ENCODE measurements at places on chromosomes 13 and 19. TPM values are rescaled to one million over a fixed set of nuclear protein-coding genes. Genes with fewer than 3 reads are reported as not detected.

- DNase-seq, result no peak
These were observed 6.9 kb downstream of the NPHS1 start for GRCh38 chr19:35845215-35846037.

GRCh38 chr13:93227280-93227877, 772 bp downstream of the GPC6 start:
- DNase-seq, result no peak

CFAP97D2 gene
- not detected for total RNA-seq

DNA sequence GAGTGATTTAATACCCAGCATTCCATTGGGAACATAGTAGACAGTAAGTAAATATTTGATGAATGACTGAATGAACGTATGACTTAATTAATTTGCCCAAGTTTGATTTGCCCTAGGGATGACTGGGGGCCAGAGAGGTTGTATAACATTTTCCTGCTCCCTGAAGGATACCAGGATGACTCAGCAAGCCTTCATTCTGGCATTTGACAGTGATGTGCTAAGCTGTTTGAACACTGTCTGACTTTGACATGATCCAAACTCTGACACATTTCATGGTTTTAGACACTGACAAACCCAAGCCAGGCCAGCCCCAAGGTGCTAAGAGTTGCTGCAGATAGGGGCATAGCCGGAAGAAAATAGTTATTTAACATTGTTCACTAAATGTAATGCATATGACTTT, 53.4 kb upstream of the KLF12 start:
- DNase-seq, result no peak

ZNF99 gene
- under 0.01 TPM for total RNA-seq

LRRC63 gene
- total RNA-seq, result not detected

DNA sequence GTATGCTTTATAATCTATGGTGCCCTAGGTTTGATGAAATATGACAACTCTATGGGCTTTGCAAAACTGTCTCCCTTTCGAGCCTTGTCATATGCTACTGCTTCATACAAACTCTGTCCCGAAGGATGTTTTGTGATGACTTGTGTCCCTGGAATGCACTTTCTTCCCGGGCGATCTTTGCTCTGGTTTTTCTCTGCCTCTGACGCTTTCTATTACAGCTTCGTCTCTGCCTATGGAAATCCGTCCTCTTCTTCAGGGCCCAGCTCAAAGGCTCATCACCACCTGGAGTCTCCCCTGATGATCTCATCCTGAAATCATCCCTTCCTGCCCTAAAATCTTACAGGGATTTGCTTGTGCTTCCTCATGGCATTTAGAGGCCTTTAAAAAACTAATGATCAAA, 191.5 kb upstream of the KL start:
- DNase-seq, result peak; percentile 37

ERICH4 gene
- not detected for total RNA-seq

DNA sequence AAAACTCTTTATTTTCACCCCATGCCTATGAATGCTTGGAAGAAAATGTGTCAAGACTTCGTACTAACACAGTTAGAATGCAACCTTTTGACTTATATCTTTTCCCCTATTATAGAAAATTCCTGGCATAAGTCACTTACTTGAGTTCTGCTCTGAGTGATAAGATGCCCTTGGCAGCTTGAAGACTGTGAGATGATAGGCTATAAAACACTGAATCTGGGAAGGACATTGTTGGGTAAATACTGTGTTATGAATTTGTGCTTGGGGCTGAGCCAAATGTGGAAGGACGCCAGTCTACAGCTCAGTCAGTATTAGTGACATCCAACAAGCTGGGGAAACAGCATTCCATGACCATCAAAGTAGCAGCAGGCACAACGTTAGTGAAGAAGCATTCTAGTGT, 368.0 kb upstream of the SGCG start:
- DNase-seq, result no peak

DNA sequence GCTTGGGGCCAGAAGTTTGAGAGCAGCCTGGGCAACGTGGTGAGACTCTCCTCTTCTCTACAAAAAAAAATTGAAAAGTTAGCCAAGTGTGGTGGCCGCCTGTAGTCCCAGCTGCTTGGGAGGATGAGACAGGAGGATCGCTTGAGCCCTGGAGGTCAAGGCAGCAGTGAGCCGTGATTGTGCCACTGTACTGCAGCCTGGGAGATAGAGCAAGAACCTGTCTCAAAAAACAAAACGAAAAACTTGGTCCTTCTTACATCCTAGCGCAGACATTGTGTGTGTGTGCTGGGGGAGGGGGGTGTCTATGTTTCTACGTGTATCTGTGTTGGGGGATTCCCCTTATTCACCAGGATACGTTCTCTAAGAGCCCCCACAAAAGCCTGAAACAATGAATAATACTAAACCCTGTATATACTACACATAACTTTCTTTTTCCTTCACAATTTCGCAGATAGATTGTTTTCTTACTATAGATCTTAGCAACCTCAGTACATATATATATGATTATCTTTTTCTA, 7.9 kb downstream of the AXL start:
- DNase-seq, result no peak

GRCh38 chr19:18417250-18418028, 1.8 kb upstream of the SSBP4 start:
- no peak for DNase-seq

GRCh38 chr19:55640043-55640576, 692 bp upstream of the ZNF580 start:
- DNase-seq, result no peak

- no peak for DNase-seq
These were observed 16.1 kb upstream of the SPART start for GRCh38 chr13:36362251-36362650.

LILRA1 gene
- 0.42 TPM for total RNA-seq

DNA sequence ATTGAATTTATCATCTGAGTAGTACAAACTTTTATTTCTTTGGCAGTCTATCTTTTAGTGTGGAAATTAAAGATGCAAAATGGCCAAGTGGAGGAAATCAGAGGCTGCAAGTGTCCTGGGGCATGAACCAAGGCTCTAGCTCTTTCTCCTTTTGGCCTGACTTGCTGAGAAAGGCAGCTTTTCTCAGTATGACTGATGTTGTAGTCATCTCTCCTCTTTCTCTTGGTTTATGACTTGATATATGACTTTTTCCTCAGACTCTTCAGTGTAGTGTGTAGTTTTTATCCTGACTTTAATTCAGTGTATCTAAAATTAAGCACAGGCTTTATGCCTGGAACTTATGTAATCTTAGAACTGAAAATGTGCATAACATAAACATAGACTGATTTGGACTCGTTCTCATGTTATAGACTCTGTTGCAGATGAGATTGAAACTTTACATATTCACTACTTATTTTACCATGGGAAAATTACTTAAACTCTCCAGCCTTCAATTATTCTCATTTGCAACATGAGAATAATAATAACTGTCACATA, 65.7 kb downstream of the SLITRK5 start:
- no peak for DNase-seq

- no peak for DNase-seq
These were observed 205.1 kb downstream of the DACH1 start for GRCh38 chr13:71661921-71662320.

CGB8 gene
- total RNA-seq, result not detected

AKAP8L gene
- 74.5 TPM for total RNA-seq

C5AR1 gene
- total RNA-seq, result 8.6 TPM

LSM7 gene
- 76.4 TPM for total RNA-seq

DNA sequence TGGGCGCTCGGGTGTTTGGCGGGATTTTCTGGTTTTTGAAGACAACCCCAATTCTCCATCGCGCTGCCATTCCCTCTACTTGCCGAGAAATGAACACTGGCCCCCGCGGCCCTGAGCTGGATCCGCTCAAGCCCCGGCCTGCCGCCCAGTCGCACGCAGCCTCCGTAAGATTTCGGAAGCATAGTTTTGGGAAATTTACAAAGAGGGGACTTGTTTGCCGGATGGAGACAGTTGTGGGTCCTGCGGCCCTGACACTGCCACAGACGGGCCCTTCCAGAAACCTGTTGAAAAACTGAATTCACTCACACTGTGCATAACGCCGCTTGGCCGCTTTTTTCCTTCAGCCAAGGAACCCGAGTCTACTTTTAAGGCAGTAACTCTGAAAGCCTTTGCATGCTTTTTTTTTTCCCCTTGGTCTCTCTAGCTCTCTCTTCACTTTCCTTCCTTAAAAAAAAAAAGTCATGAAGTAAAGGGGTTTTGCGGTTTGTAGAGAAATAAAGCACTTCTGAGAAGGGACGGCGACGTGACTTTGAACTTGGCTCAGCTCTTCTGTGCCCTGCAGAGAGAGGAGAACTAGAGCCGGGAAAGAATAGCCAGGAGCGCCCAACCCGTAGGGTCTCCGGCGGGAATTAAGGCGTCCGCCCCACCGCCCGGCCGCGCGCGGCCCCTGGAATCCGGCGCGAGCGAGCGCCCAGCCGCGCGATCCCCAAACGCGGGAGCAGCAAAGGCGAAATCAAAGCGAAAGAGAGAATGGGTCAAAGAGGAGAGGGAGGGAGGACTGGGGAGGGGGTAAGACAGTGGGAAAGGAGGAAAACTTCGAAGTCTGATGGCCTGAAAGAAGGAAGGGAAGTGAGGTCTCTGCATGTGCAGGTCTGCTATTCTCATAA, 3.4 kb upstream of the ZIC2 start:
- no peak for DNase-seq

GRCh38 chr13:75327135-75327510, 154.8 kb downstream of the TBC1D4 start:
- no peak for DNase-seq

DNA sequence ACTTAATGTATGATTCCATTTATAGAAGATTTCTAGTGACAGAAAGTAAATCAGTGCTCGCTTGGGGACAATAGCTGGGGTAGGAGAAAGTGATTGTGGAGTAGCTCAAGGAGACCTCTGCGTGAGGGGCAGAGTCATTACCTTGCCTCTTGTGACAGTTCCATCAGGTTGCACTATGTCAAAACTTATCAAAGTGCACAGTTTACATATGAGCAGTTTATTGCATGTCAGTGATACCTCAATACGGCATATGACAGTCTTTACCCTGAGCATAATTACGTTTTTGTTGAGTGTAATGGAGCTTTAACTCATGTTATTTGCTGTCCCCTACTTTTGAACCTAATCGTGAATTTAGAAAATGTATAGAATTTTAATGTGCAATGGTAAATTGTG, 15.0 kb downstream of the ARHGEF7 start:
- DNase-seq, result no peak

ACTMAP gene
- total RNA-seq, result 1.7 TPM

DOCK6 gene
- total RNA-seq, result 42.0 TPM

GRCh38 chr19:41354343-41354953, 726 bp upstream of the TGFB1 start:
- DNase-seq, result no peak

DNA sequence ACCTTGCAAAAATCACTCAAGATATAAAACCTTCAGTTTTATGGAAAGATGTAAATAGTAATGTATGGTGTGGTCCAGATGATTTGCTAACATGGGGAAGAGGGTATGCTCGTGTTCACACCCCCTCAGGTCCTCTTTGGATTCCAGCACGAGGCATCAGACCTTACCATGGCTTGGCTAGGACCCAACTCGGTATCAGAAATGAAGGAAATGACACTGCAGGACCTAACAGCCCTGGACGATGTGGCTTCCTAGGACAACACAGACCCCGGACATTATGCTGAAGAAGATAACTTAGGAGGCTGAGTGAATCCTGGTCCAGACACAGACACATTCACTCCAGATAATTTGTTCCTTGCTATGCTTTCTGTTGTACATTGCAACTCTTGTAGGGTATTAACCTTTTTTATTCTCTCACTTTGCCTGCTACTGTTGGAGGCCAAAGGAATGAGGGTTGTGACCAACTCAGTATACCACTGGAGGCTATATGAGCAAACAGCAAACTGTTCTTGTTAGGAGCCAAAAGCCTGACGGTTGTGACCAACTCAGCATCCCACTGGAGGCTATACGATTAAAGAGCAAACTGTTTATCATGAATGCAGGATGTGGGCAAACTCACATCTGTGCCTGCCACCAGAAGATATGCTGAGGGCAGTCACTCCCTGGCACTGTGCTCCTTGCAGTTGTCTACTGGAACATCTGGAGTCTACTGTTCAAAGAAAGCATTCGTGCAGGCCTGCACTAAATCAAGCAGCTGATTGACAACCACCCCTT, 121.7 kb downstream of the ZNF429 start:
- no peak for DNase-seq

FUT2 gene
- not detected for total RNA-seq

CAPNS1 gene
- 212 TPM for total RNA-seq

- DNase-seq, result no peak
These were observed 1419.4 kb upstream of the SPRY2 start for GRCh38 chr13:81760316-81760715.

DNA sequence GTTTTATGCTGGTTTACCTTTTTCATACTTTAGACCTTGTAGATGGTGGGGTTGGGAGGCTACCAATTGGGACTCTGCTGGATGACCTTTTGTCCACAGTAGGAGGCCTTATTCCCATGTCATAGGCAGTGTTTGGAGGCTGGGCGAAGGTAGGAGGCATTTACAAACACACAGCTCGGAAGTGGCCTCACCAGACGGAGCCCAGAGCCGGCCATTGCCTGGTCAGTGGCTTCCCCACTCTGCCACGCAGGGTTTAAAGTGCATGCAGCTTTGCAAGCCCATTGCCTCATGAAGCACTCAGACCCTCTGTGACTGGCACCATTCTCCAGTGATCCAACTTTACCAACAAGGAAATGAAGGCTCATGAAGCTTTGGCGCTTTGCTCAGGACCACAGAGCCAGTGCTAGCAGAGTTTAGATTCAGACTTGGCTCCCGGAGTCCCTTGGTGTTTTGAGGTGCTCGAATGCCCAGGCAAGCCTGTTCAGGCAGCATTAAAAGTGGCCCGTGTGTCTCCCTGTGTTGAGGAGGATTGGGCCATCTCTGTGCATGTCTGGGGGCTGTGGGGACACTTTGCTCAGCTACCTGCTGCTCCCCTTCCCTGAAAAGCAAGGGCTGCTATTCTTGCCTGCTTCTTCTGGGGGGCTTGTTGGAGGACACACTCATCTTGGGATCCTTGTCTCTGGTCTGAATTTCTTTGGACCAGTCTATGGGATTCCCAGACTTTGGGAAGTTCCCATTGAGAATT, 148.7 kb downstream of the ZNF536 start:
- DNase-seq, result no peak

- DNase-seq, result peak; percentile 45
These were observed 8.9 kb upstream of the AMER2 start for GRCh38 chr13:25180775-25181537.

CGB3 gene
- not detected for total RNA-seq

GRCh38 chr13:99979453-99980200, 2.0 kb upstream of the ZIC2 start:
- DNase-seq, result no peak

DNA sequence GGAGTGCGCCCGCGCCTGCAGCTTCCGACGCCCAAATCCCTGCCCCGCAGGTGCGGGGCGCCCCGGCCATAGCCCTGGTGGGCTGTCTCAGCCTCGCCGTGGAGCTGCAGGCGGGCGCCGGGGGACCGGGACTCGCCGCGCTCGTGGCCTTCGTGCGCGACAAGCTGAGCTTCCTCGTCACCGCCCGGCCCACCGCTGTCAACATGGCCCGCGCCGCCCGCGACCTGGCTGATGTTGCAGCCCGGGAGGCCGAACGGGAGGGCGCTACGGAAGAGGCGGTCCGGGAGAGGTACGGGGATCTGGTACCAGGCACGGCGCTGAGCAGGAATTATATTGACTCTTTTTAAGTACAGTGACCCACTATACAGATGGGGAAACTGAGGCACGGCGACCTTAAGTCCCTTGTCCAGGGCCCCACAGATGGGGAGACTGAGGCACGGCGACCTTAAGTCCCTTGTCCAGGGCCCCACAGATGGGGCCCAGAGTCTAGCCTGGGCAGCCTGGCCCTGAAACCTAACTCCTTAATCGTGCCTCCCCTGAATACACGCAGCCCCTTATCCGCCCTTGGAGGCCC, 586 bp downstream of the MRI1 start:
- DNase-seq, result no peak

GRCh38 chr13:50611117-50611781, 232.2 kb downstream of the DLEU7 start:
- DNase-seq, result no peak

- DNase-seq, result no peak
These were observed 238.0 kb downstream of the PCDH9 start for GRCh38 chr13:66992183-66992582.
